NT2/D1 (cell line): ENCODE measurements at places on chromosomes 1 and 21.

DNA sequence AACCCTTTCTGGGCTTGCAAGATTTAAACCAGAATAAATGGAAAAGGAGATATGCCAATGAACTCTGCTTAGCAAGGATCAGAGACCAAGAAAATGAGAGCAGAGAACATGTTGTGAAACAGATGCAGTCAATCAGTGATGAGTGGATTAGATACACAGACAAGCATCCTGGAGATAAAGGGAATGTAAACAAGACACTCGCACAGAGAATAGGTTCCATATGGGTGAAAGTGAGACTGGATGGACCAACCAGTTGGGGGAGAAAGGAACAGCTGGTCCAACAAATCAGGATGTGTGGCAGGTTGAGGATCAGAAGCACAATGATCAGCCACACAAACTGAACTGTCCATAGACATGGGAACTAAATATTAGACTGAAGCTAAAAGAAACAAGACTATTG, 338.2 kb downstream of the ASTN1 start:
- DNase-seq, result no peak

GRCh38 chr1:59083946-59084865, 212.7 kb upstream of the FGGY start:
- DNase-seq, result no peak

DNA sequence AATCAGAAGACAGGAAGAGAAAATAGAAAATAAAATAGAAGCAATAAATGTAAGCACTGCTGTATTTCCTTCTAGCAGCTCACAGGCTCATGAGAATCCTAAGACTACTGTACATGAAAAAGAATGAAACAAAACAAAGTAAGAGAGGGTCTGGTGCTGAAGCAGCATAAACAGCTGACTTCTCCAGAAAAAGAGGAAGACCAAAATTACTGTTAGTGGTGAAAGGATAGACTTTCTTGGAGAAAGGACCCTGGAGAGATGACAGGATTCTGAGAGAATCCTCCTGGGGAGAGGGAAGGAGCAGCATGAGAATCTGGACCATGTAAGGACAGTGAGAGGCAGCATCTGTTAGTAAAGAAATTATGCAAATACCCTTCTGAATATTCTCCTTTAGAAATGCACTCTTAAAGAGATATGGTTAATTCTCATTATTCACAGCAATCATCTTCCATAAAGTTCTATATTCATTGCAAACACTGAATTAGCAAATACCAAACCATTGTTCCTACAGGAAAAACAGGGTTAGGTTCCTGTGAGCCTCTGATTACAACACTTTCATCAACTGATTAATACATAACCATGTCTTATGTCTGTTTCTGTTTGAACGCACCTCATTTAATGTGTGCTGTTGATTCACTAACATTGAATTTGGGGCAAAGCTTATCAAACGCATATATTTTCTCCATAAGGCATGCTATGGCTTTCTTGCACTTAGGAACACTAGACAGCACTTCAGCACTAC, 17.0 kb downstream of the SLC25A24 start:
- no peak for DNase-seq

- no peak for DNase-seq
Observed at GRCh38 chr1:53308506-53308905, 19.4 kb downstream of the LRP8 start.

GRCh38 chr1:208524376-208524775, 280.2 kb upstream of the PLXNA2 start:
- no peak for DNase-seq

DNA sequence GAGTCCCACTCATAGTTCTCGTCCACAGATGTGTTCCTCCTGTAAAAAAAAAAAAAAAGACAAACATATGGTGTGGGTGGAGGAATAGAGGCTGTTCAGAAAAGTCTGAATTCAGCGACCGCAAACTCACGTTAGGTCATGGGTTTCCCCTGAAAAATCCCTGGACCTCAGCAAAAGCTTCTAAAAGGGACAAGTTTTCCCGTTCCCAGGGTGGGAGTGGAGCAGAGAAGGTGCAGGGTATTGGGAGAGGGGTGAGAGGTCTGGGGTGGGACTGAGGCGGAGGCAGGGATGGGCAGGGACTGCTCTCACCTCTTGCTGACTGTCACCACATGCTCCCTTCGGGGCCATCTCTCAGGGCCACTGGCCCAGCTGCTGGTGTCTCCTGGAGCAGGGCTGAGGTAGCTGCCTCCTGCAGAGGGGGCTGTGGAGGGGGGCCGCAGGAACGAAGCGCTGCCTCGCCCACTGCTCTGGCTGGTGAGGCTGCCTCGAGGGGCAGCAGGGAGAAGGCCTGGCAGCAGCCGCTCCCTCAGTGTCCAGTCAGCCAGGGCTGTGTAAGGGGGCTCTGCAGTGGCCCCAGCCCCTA, 2.6 kb upstream of the TAGLN2 start:
- DNase-seq, result no peak

- DNase-seq, result no peak
Observed at GRCh38 chr1:43235451-43236121, 34.2 kb upstream of the TMEM125 start.

DNA sequence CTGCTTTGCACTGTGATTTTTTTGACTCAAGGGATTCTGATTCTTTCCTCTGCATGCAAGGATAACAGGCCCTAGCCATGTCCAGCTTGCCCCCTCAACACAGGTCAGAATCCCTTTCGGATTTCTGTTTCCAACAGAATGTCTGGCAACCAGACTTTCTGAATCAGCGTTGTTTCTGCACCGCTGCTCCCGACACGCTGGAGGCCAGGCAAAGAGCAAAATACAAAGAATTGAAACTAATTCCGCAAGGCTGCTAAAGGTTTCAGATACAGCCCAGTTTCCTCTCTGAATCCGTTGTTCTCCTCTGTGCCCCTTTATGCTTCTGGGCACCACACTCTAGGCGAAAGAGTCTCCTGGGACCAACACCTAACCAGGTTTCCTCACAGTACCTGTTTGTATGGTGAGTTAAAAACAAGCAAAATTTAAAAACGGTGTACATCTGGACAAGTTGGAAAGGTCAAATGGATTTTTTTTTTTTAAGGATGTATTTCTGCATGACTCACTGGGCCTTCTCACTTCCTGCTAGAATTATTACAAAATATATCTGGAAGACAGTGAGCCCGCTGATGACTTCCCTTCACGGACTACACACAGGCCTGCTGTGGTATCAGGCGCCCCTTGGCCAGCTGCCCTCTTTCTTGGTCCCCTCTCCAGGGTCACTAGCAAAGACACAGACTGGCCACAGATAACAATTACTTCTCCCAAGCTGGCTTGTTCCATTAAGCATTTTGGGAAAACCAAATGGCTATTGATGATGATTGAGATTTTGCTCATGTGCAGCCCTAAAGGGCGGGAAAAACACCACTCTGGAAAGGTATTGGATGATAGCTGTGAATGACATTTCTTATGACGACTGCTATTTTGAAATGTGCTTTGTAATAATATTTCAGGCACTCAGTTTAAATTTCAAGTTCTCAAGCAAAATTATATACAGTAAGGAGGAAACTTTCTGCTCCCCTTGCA, 118.3 kb downstream of the TGFB2 start:
- DNase-seq, result no peak

DNA sequence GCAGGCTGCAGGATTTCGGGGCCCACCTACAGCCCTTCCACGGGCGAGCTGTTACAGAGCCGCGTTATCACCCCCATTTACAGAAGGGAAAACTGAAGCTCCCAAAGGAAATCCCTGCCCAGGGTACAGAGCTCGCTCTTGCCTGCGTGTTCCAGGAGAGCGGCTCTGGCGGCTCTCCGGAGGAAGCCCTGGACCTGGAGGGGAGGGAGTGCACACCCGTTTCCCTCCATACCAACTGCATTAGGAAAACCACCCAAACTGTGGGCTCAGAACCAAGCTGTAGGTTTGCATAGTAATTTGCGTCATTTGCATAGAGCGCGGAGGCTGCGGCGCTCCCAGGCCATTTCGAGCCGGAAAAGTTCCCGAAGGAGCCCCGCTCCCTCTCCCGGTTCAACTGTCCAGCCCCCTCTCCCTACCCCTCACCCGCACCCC, 24.7 kb upstream of the ADGRB2 start:
- peak; percentile 33 for DNase-seq

DNA sequence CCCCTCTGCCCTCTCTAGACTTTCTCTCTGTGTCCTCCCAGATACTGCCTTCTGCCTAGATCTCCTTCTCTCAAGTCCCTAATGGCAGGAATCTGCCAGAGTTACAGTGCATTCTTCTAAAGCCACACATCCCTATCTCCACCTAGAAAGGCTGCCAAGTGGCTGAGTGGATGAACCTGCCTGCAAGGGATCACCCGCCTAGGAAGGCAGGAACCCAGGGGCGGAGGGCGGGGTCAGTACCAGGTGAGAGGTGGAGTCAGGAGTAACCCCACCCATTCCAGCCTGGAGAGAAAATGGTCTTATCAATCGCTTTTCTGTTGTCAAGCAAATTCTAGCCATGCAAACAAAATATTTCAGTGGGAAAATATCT, 60.8 kb downstream of the BCAR3 start:
- no peak for DNase-seq
